Colonic mucosa (tissue), 4 donors: ENCODE measurements at places on chromosomes 1 and 21. TPM values are rescaled to one million over a fixed set of nuclear protein-coding genes. Genes with fewer than 3 reads are reported as not detected.

PYHIN1 gene
- 0.61 TPM for total RNA-seq

AMY1A gene
- total RNA-seq = not detected

ETNK2 gene
- 1.2 TPM for total RNA-seq

OXCT2 gene
- 0.77 TPM for total RNA-seq

PLA2G2F gene
- not detected for total RNA-seq

OR10J1 gene
- total RNA-seq = not detected

CDC7 gene
- 10.3 TPM for total RNA-seq

TPTE gene
- not detected for total RNA-seq

AADACL4 gene
- total RNA-seq = not detected

RHOU gene
- 24.3 TPM for total RNA-seq

LAD1 gene
- 160 TPM for total RNA-seq

C4BPA gene
- 1.9 TPM for total RNA-seq

UFC1 gene
- 111 TPM for total RNA-seq

SIK1 gene
- total RNA-seq = 8.4 TPM

CERS2 gene
- 157 TPM for total RNA-seq

RAB42 gene
- total RNA-seq = 0.99 TPM

HMGCL gene
- total RNA-seq = 110 TPM

C1orf94 gene
- total RNA-seq = not detected

KDM5B gene
- 93.4 TPM for total RNA-seq

MEGF6 gene
- total RNA-seq = 5.2 TPM

CELA3B gene
- total RNA-seq = 0.42 TPM

TMEM81 gene
- total RNA-seq = 2.4 TPM

AXDND1 gene
- 7.9 TPM for total RNA-seq

RPTN gene
- total RNA-seq = not detected

AIM2 gene
- 0.69 TPM for total RNA-seq
